Mesothelial cell of epicardium (in vitro differentiated cells): ENCODE measurements at places on chromosomes 3 and 15. TPM values are rescaled to one million over a fixed set of nuclear protein-coding genes. Genes with fewer than 3 reads are reported as not detected.

Gene CCR3
- not detected in 3 replicates for total RNA-seq

Gene FOXB1
- total RNA-seq = not detected in 3 replicates

Gene LEKR1
- total RNA-seq = 3.3 to 6.5 TPM (median 3.4 TPM) in 3 replicates

Gene TICRR
- total RNA-seq = 9.1 to 10.2 TPM (median 9.9 TPM) in 3 replicates

Gene PRRT3
- total RNA-seq = 8.2 to 9.2 TPM (median 8.3 TPM) in 3 replicates

Gene PRR20G
- total RNA-seq = not detected in 3 replicates

Gene RAB6B
- 10.9 to 12.8 TPM (median 11.0 TPM) in 3 replicates for total RNA-seq

Gene CD200R1
- 0.86 to 1.8 TPM (median 1.3 TPM) in 3 replicates for total RNA-seq

Gene P2RY12
- total RNA-seq = not detected in 3 replicates

Gene MUSTN1
- total RNA-seq = 1.0 to 2.1 TPM in 2 of 3 replicates, not detected in the other

Gene CASR
- 0.02 TPM in 2 of 3 replicates, not detected in the other for total RNA-seq

Gene SLC25A36
- 137 to 156 TPM (median 145 TPM) in 3 replicates for total RNA-seq

Gene GPR176
- total RNA-seq = 3.1 to 3.8 TPM (median 3.3 TPM) in 3 replicates

Gene NANOGP8
- total RNA-seq = 0.86 to 1.2 TPM (median 0.91 TPM) in 3 replicates

Gene FAN1
- 27.0 to 32.3 TPM (median 28.0 TPM) in 3 replicates for total RNA-seq

Gene PTH1R
- 34.3 to 38.0 TPM (median 36.4 TPM) in 3 replicates for total RNA-seq

Gene DNAH12
- total RNA-seq = 0.29 to 0.60 TPM (median 0.43 TPM) in 3 replicates

Gene BNC1
- 49.5 to 54.0 TPM (median 50.9 TPM) in 3 replicates for total RNA-seq

Gene STRIT1
- total RNA-seq = not detected in 3 replicates

Gene TGM5
- total RNA-seq = not detected in 3 replicates

Gene RLBP1
- total RNA-seq = not detected in 3 replicates

Gene OGG1
- total RNA-seq = 37.2 to 51.0 TPM (median 46.0 TPM) in 3 replicates
